Left cardiac atrium (tissue), 4 donors: ENCODE measurements at places on chromosomes 1 and 21.

GRCh38 chr1:172388490-172388889, 32.0 kb upstream of the C1orf105 start:
- no peak for DNase-seq

GRCh38 chr1:180163041-180163440, 8.4 kb downstream of the QSOX1 start:
- no peak for DNase-seq

DNA sequence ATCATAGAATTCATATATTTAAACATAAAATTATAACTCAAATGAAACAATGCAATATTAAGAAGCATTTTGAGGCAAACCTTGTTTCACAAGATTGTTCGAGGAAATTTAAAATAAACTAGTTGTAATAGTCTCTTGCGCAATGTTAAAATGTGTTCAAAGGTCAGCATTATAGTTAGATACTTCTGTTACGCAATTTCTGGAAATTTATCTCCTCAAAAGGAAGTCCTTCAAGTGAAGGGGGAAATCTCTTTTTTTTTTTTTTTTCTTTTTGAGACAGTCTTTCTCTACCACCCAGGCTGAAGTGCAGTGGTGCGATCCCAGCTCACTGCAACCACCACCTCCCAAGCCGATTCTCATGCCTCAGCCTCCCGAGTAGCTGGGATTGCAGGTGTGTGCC, 52.1 kb downstream of the FMO4 start:
- DNase-seq = no peak

- DNase-seq = no peak
Observed at GRCh38 chr1:15937706-15938168, 38.2 kb downstream of the ZBTB17 start.

- DNase-seq = no peak
Observed at GRCh38 chr21:39265603-39266002, 47.8 kb downstream of the BRWD1 start.

DNA sequence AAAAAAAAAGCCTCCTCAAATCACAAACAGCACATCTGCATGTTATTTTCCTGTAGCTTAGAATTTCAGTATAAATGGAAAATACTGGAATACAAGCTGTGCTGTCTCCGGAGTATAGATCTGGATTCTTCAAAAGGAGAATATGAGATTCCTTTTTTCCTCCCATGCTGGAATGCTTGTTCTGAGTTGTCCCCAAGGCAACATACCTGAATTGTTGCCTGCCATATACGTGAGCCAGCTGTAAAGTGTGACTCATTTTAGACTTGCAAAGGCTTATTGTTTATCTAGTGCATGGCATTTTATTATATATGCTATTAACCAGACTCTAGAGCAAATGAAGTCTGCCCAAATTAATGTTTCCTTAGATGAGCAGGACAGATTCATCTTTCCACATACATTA, 95.0 kb upstream of the C1orf105 start:
- no peak for DNase-seq

GRCh38 chr1:159652506-159652905, 61.9 kb downstream of the CRP start:
- DNase-seq = no peak

DNA sequence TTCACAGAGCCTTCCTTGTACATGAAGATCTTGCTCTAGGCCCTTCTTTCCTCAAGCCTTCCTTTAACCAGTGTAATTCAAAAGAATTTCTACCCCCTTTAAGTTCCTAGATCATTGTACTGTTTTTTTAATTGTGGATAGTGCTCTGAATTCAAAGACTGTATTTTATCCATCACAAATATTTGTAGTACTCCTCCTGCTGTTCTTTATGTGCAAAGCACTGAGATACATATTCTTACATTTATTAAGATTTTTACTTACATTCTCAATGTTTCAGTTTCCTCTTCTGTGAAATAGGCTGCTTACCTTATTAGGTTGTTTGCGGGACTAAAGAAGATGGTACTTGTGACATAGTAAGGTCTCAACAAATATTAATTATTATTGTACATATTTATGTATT, 168.8 kb upstream of the PDE4B start:
- DNase-seq = no peak

- peak; percentile 50 for DNase-seq
Observed at GRCh38 chr1:164780863-164781262, 221.9 kb downstream of the PBX1 start.

GRCh38 chr1:15400627-15401026, 9.1 kb upstream of the EFHD2 start:
- DNase-seq = no peak

DNA sequence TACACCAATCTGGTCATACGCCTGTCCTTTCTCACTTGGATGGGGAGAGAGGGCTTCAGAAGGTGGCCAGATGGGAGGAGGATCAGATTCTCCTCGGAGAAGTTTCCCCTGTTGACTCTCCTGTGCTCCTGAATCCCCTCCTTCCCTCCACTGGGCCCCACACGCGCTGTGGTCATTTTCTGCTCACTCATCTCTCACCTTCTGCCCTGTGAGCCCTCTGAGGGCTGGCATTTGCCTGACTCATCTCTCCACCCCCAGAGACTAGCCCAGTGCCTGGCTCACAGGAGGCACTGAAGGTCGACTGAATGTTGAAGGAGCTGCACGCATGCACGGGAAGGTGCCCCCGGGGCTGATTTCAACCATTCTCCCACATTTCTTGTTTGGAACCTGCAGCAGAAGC, 14.2 kb downstream of the ABCA4 start:
- DNase-seq = no peak

GRCh38 chr1:232250838-232251237, 379.1 kb downstream of the SIPA1L2 start:
- DNase-seq = no peak

DNA sequence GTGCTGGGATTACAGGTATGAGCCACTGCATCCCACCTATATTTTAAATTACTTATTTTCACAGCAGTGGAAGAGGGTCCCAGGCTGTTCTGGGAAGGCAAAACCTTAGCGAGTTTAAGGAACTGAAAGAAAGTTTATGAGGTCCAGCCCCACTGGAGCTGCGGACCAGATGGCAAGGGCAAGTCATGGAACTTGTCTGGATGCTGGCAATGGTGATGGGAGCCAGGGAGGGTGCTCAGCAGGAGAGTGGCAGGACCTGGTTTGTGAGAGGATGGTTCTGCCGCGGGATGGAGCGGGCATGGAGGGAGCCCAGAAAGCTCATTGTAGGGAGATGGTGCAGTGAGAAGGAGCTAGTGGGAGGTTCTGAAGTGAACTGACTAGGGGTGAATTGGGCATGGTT, 50.6 kb upstream of the SLC45A1 start:
- DNase-seq = no peak

GRCh38 chr1:184541537-184542152, 154.8 kb downstream of the C1orf21 start:
- DNase-seq = no peak

DNA sequence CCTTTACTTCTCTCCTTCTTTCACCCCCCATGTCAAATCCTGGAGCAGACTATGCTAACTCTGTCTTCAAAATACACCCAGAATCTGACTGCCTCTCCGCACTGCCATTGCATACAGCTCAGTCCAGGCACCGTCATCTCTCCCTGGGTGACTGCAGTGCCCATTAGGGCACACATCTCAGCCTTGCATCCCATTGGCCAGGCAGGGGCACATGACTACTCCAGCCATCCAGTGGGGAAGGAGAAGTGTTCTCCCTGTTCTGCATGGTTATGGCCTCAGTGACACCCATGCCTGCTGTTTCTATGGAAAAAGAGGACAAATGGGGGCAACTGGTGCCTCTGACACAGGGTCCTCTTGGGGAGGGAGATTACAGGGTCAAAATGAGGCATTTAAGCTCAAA, 270.5 kb downstream of the MATN1 start:
- DNase-seq = no peak

DNA sequence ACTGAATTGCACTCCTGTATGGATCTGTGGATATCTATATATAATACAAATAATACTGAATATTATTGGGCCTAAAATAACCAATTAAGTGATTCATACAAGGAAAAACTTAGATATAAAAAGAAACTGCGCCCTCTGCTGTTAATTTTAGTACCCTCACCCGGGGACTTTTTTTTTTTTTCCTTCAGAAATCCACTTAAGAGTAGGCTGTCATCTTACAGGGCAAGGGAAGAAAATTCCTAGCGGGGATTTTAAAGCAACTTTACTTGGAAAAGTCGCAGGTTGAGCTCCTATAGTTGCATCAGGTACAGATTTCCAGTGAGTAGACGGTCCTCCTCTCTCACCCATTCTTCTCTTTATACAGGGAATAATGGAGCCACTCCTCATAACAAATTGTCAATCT, 1.3 kb downstream of the NTNG1 start:
- no peak for DNase-seq

GRCh38 chr1:100683448-100684349, 35.8 kb upstream of the VCAM1 start:
- no peak for DNase-seq

GRCh38 chr1:47624531-47624930, 186.7 kb downstream of the FOXD2 start:
- no peak for DNase-seq

DNA sequence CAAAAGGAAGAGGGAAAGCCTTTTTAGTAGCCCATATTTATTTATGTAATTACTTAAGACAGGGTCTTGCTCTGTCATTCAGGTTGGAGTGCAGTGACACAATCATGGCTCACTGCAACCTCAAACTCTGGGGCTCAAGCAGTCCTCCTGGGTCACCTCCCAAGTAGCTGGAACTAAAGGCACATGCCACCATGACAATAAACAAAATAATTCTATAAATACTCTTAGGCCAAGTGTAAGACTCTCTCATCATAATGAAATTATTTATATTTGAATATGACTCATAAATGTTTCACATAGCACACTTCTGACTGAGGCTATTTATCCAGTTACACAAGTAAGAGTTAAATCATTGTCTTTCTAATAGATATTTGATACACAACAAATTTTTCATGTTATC, 314.7 kb downstream of the AMY1C start:
- DNase-seq = no peak

DNA sequence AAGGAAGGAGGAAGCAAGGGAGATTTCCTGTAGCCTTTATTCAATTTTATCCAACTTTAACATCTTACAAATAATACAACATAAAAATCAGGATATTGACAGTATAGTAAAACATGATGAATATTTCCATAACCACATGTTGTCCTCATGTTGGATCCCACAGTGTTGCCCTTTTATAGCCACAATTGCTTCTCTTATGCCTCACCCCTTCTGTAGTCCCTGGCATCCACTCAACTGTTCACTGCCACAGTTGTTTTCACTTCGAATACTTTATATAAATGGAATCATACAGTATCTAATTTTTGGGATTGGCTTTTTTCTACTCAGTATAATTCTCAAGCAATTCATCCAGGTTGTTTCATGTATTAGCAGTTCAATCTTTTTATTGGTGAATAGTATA, 44.8 kb downstream of the SRSF11 start:
- DNase-seq = no peak

GRCh38 chr21:46391773-46392172, 66.9 kb upstream of the DIP2A start:
- DNase-seq = no peak

DNA sequence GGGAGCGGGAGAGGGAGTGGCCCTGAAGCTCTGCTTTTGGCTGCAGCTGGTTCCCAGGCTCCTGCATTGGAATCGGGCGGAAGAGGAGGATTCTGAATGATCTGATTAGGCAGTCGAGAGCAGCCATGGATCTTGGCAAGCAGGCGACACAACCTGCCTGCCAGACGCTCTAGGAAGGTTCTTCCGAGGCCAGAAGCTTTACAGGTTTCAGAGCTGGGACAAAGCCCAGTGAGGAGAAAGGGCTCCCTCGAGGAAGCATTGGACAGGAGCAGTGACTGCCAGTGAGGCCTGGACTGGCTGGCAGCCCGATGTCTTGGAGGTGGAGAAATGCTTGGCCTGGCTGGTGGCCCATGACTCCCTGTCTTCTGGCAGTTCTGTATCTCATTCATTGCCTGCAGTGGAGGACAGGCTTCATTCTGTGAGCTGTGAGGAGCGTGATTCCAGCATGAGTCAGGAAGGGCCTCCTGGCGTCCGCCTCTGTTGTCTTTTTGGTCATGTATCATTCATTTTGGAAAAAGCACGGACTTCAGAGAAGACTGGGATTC, 132.7 kb upstream of the IPO9 start:
- peak; percentile 89 for DNase-seq

DNA sequence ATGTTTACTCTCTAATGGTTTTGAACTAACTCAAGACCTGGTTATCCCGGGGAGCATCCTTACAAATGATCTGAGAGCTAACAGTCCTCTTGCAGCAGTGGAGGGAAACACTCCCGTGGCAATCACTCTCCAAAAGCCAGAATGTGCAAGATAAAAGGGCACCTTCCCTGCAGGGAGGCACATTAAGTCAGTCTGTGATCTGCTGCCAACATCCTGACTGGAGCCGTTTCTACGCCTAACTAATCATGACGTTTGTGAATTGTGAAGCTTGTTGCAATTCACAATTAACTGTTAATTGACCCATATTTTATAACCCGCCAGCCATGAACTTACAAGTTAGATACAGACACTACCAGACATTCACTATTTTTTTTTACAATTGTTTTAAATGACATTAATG, 52.1 kb upstream of the LGALS8 start:
- no peak for DNase-seq

GRCh38 chr1:171867236-171867635, 25.9 kb downstream of the DNM3 start:
- no peak for DNase-seq

- peak; percentile 60 for DNase-seq
Observed at GRCh38 chr1:87292684-87293493, 35.8 kb upstream of the LMO4 start.

GRCh38 chr1:200206340-200206739, 178.8 kb downstream of the NR5A2 start:
- DNase-seq = no peak

DNA sequence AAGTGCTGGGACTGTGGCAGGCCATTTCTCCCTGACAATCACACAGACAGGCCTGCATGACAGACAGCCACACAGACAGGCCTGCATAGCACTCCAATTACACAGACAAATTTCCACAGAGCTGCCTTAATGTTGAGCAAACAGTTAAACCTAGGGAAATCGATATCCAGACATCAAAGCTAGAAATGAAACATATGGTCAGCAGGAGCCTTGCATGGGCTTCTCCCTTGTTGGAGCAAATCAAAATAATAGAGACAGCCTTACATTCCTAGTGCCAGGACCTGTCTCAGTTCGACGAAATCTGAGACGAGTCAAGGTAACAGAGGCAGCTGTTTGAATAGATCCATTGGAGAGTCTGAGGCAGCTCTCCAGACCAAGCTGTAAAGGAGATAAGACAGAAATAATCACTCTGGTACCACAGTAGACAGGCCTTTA, 42.4 kb downstream of the OLFML3 start:
- no peak for DNase-seq

- peak; percentile 71 for DNase-seq
Observed at GRCh38 chr1:226939438-226940028, 561 bp upstream of the COQ8A start.

DNA sequence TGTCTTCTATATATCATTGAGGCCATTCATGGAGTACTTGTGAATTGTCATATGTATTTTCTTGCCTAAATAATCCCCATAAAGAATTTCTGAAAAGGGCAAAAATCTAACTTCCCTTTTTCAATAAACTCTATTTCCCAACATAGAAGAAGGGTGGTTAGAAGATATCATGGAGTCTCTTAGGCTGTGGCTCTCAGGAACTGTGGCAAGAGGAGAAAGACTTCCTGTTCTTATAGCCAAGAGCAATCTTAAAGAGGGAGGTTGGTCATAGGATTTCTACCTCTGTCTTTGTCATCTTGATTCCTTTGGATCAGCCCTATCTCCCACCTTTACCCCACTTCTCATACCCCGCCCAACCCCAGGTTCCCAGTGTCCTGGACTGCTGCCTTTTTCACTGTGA, 175.8 kb downstream of the TYW3 start:
- DNase-seq = no peak
